HCT116 (cell line): ENCODE measurements at places on chromosomes 16 and 17.

DNA sequence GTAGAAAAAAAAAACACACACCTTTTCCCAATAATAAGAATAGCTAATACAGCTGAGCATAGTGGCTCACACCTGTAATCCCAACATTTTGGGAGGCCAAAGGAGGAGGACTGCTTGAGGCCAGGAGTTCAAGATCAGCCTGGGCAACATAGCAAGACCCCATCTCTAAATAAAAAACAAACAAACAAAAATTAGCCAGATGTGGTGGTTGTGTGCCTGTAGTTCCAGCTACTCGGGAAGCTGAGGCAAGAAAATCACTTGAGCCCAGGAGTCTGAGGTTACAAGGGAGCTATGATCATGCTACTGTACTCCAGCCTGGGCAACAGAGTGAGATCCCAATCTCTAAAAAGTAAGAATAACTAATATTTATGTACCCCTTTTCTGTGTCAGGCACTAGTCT, 42.8 kb upstream of the GFOD2 start:
- DNase-seq = no peak

DNA sequence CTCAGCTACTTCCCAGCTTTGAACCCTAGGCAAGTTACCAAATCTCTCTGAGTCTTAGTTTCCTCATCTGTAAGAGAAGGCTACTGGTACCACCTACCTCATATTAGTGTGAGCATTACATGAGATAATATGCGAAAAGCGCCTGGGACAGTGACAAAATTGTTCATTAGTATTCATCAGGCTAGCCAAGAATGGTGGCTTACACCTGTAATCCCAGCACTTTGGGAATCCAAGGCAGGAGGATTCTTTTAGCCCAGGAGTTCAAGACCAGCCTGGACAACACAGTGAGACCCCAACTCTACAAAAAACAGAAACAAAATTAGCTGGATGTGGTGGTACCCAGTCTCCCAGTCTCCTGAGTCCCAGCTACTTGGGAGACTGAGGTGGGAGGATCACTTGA, 3.3 kb downstream of the PLCD3 start:
- no peak for DNase-seq

DNA sequence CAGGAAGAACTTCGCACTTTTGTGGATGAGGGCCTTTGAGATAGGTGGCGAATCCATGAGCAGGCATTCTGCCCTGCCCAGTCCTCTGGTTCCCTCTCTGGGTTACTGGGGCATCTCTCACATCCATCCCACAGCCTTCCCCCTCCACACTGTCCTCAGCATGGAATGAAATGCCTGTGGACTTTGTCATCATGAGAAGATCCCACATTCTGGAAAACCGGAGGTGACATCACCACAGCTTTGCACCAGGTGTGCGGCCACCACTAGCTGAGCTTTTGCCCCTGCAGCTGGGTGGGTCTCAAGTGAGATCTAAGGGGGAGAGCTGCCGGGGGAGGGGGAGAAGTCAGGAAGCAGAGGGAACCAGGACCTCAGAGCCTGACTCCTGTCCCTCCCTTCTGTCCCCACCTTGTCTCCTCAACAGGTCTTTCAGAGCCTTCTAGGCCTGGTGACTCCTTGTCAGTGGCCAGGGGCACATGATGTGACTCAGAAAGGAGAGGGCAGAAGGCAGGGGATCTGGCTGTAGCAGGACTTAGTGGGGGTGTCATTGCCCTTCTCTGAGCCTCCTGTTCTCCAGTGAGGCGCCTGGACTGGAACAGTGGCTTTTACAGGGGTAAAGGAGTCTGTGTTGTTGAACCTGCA, 40.0 kb upstream of the DLX4 start:
- DNase-seq = peak; percentile 33

GRCh38 chr17:3659541-3660111, 8.8 kb downstream of the TAX1BP3 start:
- DNase-seq = no peak

DNA sequence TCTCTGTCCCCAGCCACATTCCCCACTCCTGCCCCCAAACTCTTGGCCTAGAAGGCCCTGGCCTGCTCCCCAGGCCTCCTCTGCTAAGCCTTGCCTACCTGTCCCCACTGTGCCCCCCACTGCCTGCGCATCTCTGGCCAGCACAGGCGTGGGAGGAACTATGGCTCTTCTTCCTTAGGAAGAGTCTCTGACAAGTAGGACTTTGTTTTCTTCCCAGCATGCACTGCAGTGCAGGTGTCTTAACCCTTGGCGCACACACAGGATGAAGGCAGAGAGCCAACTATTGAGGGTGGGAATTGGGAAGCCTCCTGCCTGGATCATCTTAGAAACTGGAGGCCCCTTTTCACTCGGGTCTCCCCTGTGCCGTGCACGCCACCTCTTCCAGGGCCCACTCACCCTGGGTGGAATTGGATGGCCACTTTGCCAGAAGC, 3.6 kb downstream of the AMDHD2 start:
- no peak for DNase-seq

GRCh38 chr17:76866774-76867577, 1.2 kb upstream of the MGAT5B start:
- DNase-seq = no peak

- no peak for DNase-seq
Observed at GRCh38 chr17:66198242-66198641, 6.3 kb upstream of the CEP112 start.

GRCh38 chr17:4701116-4701515, 2.8 kb downstream of the PELP1 start:
- DNase-seq = no peak

DNA sequence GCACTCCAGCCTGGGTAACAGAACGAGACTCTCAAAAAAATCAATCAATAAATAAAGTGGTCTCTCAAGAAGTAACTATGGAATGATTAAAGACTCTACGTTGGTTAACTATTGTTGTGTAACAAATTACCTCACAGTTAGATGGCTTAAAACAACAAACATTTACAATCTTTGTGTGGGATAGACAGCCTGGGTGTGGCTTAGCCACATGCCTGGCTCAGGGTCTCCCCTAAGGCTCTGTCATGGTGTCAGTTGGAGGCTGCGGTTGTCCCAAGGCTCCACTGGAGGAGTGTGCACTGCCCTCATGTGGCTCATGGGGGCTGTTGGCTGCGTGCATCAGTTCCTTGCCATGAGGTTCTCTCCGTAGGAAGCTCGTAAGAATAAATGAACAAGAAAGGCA, 294.5 kb downstream of the SNX29 start:
- peak; percentile 12 for DNase-seq

- no peak for DNase-seq
Observed at GRCh38 chr17:35146214-35146833, 1.3 kb upstream of the UNC45B start.

DNA sequence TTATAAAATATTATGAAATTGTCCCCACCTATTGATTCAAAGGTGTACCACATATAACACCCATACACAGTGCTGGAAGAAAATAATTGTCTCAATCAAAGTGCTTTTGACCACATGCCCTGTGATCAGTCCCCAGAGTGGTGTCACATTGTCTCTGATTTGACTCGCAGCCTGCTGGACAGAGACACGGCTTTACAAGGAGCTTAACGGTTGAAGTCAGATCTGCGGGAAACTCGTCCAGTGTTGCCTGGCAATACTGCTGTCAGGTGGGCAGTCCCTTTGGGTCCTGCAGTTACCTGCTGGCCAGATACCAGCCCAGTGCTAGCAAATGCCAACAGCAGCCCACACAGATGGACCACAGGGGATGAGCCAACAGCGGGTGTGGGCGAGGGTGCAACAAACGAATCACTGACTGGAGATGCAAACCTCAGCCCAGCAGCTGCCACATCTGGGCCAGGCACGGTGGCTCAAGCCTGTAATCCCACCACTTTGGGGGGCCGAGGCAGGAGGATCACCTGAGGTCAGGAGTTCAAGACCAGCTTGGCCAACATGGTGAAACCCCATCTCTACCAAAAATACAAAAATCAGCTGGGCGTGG, 26.2 kb upstream of the SSTR2 start:
- DNase-seq = no peak

GRCh38 chr17:38350035-38350434, 1.6 kb upstream of the SOCS7 start:
- no peak for DNase-seq

DNA sequence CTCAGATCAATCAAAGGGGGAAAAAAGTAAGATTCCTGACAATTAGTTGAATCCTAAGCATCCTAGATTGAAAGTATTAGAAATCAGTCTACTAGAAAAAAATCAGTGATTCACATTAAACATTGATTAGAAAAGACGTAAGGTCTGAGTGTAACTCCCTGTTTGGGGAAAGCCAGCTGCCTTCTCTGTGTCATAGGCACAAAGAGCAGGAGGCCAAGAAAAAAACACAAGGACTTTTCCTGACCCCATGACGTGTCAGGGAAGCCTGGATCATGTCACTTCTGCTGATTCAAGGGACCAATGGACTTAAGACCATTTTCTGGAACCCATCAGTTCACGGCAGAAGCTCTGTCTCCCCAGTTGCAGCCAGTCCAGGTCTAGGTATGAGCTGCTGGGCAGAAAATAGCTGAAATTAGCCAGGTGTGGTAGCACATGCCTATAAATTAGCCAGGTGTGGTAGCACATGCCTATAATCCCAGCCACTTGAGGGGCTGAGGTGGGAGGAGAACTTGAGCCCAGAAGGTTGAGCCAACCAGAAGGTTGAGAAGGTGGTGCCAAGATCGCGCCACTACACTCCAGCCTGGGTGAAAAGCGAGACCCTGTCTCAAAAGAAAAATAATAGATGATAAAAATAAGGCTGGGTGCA, 35.9 kb downstream of the RANBP10 start:
- DNase-seq = no peak

DNA sequence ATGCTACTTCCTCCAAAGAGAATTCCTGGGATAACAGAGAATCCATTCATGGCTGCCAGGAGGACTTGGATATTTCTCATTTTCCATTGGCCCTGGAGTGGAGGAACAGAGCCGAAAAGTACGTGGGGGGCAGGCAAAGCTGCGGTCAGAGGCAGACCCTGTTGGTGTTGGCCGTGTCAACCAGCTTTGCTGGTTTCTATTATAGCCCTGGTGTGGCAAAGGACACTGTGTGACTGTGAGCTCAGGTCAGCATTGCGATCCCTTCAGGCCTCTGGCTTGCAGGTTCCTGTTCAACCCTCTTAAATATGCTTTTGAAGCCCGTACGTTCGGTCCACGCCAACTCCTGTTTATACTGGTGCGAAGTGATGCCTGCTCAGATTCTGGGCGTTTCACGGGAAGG, 596.2 kb downstream of the MAF start:
- DNase-seq = no peak

- no peak for DNase-seq
Observed at GRCh38 chr16:66950971-66951790, 9.9 kb upstream of the CES3 start.

- peak; percentile 72 for DNase-seq
Observed at GRCh38 chr17:16363749-16364536, 10.7 kb upstream of the CENPV start.

GRCh38 chr16:85420501-85421337, 192.4 kb upstream of the GSE1 start:
- DNase-seq = peak; percentile 49

- no peak for DNase-seq
Observed at GRCh38 chr17:10114931-10115535, 83.4 kb downstream of the GAS7 start.

DNA sequence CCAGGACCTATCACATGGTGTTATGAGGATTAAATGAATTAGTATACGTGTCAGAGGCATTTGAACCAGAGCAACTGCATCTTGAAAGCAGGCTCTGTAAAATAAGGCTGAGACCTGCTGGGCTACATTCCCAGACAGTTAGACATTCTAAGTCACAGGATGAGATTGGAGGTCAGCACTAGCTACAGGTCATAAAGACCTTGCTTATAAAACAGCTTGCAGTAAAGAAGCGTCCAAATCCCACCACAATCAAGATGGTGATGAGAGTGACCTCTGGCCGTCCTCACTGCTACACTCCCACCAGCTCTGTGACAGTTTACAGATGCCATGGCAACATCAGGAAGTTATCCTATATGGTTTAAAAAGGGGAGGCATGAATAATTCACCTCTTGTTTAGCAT, 71.8 kb downstream of the IRF8 start:
- DNase-seq = no peak

DNA sequence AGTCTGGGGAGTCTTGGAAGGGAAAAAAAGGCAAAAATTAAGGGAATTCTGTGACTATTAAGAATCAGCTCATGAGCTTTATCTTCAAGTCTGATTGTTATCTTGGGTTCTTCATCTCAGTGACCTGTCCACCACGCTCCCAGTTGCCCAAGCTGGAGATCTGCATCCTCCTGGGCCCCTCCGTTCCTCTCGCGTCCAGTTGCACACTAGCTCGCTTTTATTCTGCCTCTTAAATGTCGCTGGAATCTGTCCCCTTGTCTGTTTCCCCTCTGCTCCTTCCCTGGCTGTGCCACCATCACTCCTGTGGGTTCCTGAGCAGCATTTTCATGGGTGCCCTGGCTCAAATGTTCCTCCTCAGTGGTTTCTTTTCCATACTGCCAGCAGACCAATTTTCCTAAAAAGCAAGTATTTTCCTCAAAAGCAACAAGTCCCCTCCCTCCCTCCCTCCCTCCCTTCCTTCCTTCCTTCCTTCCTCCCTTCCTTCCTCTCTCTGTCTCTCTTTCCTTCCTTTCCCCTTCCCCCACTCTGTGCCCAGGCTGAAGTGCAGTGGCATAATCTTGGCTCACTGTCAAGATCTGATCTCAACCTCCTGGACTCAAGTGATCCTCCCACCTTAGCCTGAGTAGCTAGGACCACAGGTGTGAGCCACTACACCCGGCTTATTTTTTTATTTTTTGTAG, 1.4 kb downstream of the ENDOV start:
- DNase-seq = no peak

DNA sequence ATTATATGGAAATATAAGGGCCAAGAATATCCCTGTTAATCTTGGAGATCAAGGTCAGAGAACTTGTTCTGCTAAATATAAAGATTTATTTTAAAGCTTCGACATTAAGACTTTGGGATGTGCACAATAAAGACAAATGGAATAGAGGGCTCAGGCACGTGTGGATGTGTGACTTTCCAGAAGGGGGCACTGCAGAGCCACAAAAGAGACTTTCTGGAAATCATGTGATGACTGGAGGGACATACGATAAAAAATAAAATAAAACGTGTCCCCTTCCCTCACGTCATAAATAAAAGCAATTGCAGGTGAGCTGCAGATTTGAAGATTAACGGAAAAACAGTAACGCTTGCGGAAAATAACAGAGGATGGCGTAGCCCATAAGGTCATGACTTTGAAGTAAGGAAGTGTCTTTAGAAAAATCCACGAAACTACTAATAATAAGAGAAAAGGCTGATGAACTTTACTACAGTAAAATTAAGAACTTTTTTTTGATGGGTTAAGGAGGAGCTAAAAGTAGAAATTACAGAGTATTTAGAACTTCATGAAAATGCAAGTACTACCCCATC, 9.4 kb upstream of the ENGASE start:
- DNase-seq = peak; percentile 52

DNA sequence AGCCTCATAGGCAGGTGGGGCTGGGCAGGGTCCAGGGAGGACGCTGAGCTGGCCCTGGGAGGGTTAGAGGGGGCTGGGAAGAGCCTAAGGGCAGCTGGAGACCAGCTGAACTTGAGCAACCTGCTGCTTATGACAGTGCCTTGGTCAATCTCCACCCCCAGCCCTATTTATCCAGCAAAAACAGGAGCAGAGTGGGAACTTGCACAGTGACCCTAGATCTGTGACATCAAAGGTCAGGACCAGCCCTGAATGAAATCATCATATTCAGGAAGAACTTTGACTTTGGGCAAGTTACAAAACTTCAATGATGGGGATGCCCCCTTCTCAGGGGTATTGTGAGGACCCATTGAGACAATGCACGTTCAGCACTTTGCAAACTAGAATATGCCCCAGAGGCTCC, 9.4 kb downstream of the CD300LF start:
- no peak for DNase-seq

- no peak for DNase-seq
Observed at GRCh38 chr16:47359478-47359877, 101.4 kb downstream of the ITFG1 start.

- no peak for DNase-seq
Observed at GRCh38 chr16:64417711-64418227, 704.1 kb downstream of the CDH11 start.
